ENCODE measurements at places on chromosomes 7 and 10.

GRCh38 chr7:17546592-17546991 lies 248.1 kb downstream of the AHR start:
- no peak for DNase-seq

GRCh38 chr7:101166909-101167644 lies 1.7 kb upstream of the VGF start:
- DNase-seq = no peak

- DNase-seq = no peak
These were observed 12.1 kb downstream of the CNNM1 start for GRCh38 chr10:99341248-99341647.

DNA sequence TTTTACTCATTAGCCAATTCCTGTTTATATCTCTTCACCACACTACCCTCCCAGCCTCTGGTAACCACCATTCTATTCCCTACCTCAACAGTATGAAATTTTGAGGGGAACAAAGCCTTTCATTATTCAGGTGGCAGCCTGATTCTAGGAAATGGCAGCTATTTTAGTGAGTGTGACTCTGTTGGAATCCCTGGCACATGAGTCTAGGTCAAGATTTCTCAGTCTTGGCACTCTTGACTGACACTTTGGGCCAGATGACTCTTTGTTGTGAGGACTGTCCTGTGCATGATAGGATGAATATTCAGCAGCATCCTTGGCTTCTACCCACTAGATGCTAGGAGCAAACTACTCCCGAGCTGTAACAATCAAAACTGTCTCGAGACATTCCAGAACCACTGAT lies 322.8 kb upstream of the PHYHIPL start:
- DNase-seq = no peak

- DNase-seq = no peak
These were observed 147.7 kb upstream of the BMPER start for GRCh38 chr7:33757563-33758165.

DNA sequence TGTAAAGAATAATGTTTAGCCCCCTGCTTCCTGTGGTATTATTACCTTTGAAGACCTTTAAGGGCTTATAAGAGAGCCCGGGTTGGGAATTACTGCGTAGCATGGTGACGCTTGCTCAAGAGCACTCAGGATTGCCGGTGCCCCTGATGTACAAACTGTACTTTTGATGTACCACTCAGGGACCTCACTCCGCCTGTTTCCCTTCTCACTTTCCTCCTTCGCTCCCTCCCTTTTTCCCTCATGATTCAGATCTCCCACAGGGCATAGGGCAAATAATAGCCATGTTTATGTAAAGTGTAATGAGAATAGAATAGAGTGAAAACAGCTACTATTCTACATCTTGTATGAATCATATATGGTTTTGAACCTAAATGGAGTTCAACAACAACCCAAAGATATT lies 77.8 kb upstream of the PDCD4 start:
- no peak for DNase-seq

GRCh38 chr10:132412316-132413192 lies 15.6 kb downstream of the PWWP2B start:
- DNase-seq = no peak

GRCh38 chr10:86284355-86285105 lies 82.1 kb downstream of the GRID1 start:
- DNase-seq = no peak

- DNase-seq = no peak
These were observed 127.7 kb downstream of the MYL10 start for GRCh38 chr7:101501351-101501750.

DNA sequence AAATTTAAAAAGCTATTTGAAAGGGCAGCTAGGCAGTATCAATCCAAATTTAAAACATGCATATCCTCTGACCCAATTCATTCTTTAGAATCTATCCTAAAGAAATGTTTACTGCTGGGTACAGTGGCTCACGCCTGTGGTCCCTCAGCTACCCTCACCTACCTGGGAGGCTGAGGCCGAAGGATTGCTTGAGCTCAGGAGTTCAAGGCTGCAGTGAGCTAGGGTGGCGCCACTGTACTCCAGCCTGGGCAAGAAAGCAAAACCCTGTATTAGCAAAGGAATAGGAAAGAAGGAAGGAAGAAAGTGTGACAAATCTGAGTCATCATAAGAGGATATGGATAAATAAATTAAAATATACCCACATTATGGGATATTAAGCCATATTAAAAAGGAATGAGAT lies 36.3 kb downstream of the C7orf33 start:
- DNase-seq = no peak

GRCh38 chr10:101161494-101162299 lies 30.6 kb downstream of the TLX1 start:
- DNase-seq = peak; percentile 70

- DNase-seq = no peak
These were observed 2.9 kb upstream of the SPACDR start for GRCh38 chr7:100466653-100467605.

GRCh38 chr10:131997366-131998049 lies 15.8 kb upstream of the BNIP3 start:
- DNase-seq = no peak

DNA sequence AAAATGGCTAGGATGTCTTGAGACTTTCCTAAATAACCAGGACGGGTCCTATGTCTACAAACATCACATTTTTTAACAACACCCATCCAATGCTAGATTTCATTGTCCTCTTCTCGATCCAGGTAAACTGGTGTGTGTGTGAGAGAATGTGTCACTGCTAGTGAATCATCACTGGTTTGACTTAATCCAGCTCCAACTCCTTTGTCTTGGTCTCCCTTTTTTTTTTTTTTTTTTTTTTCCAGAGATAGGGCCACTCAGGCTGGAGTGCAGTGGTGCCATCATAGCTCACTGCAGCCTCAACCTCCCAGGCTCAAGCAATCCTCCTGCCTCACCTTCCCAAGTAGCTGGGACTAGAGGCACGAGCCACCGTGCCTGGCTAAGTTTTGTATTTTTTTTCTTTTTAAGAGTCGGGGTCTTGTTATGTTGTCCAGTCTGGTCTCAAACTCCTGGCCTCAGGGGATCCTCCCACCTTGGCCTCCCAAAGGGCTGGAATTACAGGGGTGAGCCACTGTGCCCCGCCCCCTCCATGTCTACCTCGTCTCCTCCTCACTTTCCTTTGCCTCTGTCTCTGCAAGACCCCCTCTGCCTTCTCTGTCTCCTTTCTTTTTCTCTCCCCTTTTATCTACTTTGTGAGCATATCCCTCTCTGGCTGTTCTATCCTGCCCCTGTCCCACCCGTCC lies 2.2 kb upstream of the UFSP1 start:
- no peak for DNase-seq

DNA sequence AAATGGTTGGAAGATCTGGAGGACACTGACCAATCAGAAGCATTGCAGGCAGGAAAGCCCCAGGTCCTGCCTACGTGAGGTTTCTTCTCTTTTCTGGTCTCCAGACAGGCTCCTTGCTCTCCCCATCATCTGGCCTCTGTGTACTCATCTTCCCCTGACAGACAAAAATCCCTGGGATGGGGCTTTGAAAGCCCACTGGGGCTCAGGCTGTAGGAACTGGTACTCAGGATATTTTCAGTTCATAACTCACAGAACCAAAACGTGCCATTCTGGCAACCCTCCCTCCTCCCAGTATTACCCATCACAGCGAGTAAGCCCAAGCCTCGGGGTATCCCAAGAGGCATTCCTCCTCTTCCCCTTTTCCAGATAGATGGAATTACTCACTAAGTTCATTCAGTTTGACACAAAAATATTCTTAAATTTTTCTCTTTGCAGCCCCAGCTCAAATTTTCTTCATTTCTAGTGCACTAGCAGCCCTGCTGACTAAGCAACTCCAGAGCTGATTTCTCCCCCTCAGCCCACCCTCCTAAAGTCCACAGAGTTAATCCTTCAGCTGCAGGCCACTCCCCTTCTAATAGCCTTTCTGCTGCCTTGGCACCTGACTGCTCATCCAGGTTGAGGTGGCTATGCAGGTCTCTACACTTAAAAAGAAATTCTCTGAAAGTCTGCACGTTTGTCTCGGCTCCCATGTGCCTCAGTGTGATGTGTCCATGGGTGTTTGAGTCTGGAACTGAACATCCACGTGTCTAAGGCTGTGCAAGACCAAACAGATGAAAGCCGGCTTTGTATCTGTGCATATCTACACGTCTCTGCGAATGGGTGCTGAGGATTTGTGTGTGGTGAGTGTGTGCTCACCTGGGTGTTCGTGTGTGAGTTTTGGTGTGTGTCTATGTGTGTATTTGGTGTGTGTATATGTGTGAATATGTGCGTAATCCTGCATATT lies 331.4 kb downstream of the CCSER2 start:
- DNase-seq = no peak

GRCh38 chr10:130862122-130862521 lies 449.4 kb downstream of the TCERG1L start:
- DNase-seq = no peak

DNA sequence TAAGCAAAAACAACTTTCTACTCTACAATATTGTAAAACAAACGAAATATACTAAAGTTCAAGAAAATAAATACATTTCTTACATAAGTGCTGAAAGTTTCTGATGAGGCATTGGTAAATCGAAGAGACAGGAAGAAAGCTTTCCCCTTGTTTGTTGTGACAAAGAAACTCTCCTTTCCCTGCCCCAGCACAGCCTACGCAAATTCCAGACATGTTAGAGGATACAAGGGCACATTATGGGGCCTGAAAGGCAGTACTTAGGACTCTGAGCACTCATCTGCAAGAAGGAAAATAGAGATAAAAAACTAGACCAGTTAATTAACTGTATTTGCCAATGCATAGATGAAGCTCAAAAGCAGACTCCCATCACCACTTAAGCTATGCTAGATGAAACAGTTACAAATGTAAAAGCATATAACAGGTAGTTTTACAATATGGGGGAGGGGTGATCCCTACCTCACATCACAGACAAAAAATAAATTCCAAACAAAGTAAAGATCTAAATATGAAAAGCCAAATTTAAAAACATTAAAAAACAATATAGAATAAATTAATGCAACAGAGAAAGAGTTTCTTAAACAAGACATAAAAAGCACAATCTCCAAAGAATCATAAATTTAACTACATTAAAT lies 21.8 kb downstream of the ARHGAP19 start:
- no peak for DNase-seq

DNA sequence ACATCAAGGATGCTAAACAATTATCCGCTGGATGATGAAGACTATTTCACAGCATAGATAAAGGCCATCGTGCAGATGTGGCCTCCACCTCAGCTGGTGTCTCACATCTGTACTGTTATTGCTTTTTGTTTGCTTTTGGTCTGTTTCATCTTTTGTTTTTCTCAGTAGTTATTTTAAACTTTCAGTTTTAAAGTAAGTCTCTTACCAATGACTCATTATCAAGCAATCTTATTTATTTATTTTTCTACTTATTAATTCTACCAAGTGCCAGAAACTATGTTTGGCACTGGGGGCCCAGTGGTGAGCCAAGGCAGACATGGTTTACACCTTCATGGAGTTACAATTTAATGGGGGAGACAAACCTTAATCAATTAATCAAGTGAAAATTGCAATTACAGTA lies 250.9 kb upstream of the TMEM72 start:
- DNase-seq = no peak

DNA sequence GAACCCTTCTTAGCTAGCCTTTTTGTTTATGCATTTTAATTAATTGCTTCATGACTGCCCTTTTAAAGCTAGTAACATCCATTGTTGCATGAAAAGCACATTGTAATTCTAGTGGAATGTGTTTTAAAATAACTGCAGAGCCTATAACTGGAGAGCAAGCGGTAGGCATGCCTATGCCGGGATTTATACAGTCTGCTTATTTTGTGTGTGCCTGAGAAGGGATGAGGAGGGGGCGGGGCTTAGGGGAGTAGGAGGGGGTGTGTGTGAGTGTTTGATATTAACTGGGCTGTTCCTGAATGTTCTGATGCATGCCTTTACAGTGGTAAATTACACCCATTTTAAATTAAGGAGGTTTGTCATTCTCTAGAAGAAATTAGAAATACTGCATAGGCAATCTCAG lies 208.1 kb downstream of the TCF7L2 start:
- DNase-seq = no peak

GRCh38 chr7:131244259-131244852 lies 83.3 kb upstream of the MKLN1 start:
- no peak for DNase-seq

- no peak for DNase-seq
These were observed 14.9 kb downstream of the DYDC2 start for GRCh38 chr10:80371467-80371866.

- no peak for DNase-seq
These were observed 35.3 kb downstream of the INPP5F start for GRCh38 chr10:119761106-119761505.

GRCh38 chr10:71086439-71087080 lies 125.8 kb upstream of the UNC5B start:
- no peak for DNase-seq

DNA sequence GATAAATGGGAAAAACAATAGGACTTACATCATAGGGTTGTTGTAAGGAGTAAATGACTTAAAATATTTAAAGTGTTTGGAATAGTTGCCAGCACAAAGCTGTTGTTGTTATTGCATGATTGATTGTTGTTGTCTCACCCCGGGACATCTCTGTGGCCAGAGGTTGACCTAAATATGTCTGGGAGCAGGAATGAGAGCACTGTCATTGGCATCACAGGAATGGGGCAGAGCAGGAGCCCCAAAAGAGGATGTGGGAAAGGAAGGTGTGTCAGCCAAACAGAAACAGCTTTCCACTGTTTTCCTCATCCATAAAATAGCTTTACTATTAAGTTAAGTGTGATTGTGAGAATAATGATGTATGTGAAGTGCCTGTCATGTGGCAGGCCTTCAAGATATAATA lies 121.6 kb downstream of the TMEM168 start:
- DNase-seq = no peak

GRCh38 chr7:2496375-2496774 lies 20.2 kb upstream of the GRIFIN start:
- no peak for DNase-seq

- no peak for DNase-seq
These were observed 14.8 kb downstream of the STEAP1B start for GRCh38 chr7:22485189-22485588.

GRCh38 chr10:79053481-79054202 lies 15.1 kb upstream of the ZMIZ1 start:
- no peak for DNase-seq

DNA sequence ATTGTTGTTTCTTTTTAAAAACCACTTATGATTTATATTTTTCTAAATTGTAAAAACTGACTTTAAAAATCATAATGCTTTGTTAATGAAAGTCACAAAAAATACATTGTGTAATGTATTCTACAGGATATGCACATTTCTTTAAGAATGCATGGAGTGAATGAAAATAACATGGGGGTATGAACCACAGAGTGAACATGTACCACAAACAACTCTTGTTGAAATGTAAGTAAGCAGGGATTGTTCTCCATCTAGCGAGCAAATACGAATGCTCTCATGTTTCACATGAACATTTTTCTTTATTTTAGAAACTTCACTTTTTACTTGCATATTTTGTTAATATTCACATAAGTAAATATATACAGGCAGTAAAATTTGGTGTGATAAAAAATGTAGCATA lies 35.6 kb upstream of the LAMB4 start:
- DNase-seq = no peak

GRCh38 chr10:129780198-129780597 lies 183.9 kb downstream of the EBF3 start:
- no peak for DNase-seq

DNA sequence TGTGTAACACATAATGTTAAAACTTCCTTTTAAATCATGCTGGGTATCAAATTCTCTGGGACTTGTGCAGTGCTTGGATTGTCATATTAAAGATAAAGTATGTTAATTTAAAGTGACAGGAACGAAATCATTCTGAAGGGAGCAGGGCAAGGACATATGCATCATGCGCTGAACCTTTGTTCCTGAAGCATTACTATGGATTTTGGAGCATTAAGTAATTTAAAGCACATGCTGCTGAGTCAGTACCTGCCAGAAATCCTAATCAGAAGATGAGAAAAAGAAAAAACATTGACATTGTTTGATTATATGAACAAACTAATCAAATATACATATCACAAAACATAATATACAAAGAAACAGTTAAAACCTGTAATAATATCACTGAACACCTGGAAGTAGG lies 101.4 kb downstream of the MICU1 start:
- DNase-seq = no peak
